T-helper 1 cell (primary cell): ENCODE measurements at places on chromosomes 13 and 19.
A peak's percentile ranks its signal among the peaks of the same experiment; 100 is the strongest.

DNA sequence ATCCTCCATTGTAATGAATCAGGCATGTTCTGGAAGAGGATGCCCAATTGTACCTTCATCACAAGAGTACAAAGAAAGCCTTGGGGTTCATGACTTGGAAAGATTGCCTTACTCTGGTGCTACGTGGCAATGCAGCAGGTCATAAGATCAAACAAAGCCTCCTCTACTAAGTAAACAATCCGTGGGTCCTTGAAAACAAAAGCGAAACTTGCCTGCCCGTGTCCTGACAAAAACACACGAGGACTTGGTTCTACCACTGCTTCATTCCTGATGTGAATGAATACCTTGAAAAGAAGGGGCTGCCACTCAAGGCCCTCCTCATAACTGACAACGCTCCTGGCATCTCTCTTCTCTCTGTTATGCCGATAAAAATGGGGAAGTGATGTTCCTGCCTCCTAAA, 18.9 kb downstream of the ZNF563 start:
- no peak for DNase-seq

- no peak for DNase-seq
Observed at GRCh38 chr13:79044415-79044814, 361.6 kb downstream of the RBM26 start.

GRCh38 chr19:3434630-3435553, 45.4 kb downstream of the SMIM24 start:
- peak; percentile 92 for DNase-seq

- DNase-seq, result no peak
Observed at GRCh38 chr13:19658831-19659230, 25.4 kb downstream of the MPHOSPH8 start.

GRCh38 chr19:13209484-13210338, 59.5 kb downstream of the IER2 start:
- no peak for DNase-seq

GRCh38 chr19:12194827-12195731, 32.2 kb downstream of the ZNF136 start:
- peak; percentile 68 for DNase-seq

DNA sequence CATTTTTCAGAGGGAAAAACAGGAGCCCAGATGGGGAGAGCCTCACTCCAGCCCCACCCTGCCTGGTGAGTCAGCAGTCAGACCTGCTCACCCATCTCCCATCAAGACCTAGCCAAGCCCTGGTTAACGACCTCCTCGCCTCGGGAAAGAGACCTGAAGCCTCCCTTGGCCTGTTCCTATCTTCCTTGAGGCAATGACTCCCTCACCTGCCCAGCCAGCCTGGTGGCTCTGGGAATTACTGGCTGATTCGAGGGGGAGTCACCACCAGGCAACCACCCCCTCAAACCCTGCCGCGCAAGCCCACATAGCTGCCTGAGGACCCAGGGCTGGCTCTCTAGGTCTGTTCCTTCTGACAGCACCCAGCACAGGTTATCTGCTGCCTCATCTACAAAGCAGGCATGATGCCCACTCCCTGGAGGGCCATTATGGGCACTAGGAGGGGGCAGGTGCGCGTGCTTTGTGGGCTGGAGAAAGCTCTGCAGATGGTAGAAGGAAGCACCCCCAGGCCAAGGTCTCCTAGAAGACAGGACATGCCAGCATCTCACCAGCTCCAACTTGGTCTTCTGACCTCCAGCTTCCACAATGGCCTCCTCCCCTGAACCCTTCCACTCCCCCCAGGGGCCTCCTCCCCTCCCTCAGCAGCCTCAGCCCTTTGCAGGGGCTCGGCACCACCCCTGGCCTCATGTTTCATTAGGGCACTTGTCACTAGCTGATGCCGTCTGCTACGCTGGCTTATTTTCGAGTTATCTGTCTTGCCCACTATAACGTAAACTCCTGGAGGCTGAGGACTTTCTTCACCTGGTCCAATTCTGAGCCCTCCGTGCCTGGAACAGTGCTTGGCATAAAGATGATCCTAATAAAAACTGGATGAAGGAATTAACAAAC, 10.4 kb downstream of the DEDD2 start:
- no peak for DNase-seq

- no peak for DNase-seq
Observed at GRCh38 chr13:40993987-40994386, 25.1 kb downstream of the ELF1 start.

DNA sequence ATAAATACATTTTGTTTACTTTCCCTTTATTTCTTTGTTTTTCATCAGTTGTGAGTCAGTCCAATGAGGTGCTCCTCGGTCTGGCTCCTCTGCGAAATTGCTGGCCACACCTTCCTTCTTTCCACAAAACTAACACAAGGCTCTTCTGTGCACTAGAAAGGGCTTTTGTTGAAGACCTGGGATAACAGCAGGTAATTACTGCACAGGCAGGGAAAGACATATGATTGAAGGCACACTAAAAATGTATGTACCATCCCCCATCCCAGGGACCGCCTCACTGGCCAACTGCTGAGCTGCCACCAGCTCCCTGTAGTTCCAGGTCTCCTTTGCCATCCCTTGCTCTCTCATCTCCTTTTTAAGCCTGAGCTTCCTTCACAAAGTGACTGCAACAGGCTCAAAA, 180.5 kb downstream of the EFNB2 start:
- DNase-seq, result no peak

DNA sequence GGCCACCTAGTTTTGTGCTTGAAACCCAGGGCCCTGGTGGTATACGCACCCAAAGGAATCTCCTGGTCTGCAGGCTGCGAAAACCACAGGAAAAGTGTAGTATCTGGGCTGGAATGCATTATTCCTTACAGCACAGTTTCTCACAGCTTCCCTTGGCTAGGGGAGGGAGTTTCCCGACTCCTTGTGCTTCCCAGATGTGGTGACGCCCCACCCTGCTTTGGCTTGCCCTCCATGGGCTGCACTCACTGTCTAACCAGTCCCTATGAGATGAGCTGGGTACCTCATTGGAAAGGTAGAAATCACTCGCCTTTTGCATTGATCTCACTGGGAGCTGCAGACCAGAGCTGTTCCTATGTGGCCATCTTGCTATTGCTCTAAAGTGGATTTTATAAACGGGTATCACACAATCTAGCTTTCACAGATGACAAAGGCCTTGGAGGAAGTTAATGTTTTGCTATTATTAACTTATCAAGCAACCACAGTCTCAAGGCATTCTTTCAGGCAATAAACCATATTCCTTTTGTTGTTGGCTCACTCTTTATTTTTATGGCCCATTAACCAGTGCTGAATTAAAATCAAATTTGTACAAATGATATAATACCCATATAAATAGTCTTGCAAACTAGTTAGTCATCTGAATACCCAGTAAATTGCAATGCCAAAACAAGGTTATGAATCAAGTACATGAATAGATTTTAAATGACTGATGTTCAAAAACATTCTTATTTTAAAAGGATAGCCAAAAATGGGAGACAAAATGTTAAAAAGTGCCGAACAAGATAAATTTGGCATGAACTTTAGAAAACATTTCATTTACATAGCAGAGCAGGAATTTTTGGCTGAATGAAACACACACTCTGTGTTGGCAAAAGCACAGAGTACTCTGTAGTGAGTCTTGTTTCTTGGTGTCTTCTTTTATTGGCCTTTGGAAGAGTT, 475.4 kb upstream of the ARGLU1 start:
- DNase-seq, result no peak

DNA sequence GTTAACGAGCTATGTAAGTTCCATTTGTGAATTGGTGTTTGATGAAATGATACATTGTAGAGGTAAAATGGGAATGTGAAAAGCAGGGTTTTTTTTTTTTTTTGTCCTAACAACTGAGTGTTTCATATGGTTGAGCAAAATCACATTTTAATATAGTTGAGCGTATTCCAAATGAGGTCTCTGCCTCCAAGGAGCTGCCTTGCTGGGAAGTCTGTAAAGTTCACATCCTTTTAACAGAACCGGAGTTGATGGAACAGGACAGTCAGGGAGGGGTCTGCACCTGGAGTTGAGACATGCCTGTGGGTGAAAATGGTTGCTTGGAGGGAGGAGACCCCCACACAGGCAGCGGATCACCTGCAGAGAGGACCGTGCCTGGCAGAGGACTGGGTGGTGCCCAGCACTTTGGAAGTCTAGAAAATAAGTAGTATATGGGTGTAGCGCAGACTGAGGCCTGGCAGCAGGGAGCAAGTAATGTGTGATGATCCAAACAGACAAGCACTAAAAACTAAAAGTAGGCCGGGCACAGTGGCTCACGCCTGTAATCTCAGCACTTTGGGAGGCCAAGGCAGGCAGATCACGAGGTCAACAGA, 75.2 kb upstream of the UBAC2 start:
- DNase-seq, result no peak

GRCh38 chr13:113992276-113993005, 18.6 kb upstream of the C13orf46 start:
- no peak for DNase-seq

DNA sequence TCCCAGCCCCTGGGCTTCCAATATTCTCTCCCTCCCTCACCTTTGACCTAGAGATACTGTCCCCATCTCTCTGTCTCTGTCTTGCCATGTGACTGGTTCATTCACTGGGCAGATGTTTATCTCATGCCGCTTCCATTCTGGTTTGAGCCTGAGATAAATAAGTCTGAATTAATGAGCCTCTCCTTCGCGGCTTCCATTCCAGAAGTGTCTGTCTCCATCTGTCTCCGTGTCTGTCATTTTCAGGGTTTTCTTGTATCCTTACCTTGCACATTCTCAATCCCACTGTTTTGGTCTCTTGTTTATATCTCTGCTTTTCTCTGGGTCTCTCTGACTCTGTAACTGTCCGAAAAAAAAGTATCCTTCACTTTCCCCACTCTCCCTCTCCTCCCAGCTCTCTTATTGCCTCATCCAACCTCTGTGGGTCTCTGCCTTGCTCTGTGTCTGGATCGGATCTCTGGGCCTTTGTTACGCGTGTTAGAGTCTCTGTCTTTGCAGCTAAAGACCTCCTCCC, 4.3 kb downstream of the SPHK2 start:
- DNase-seq, result no peak

DNA sequence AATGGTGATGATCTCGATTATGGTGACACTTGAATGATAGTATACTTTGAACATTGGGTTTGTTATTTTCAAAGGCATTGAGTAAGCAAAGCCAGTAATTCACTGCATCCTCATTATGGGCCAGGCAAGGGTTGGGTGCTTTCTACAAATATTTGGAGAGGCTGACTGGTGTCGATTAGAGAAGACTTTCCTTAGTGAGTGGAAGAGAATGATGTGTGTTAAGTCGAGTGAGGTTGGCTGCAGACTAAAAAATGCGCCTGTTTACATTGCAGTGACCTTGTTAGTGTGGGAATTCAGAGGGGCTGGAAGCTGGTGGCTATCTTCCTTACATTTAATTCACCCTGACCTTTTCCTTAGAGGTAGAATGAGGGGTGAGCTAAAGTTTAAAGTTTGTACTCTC, 22.4 kb upstream of the RNF113B start:
- no peak for DNase-seq

GRCh38 chr19:23956051-23956450, 41.4 kb downstream of the ZNF726 start:
- no peak for DNase-seq

DNA sequence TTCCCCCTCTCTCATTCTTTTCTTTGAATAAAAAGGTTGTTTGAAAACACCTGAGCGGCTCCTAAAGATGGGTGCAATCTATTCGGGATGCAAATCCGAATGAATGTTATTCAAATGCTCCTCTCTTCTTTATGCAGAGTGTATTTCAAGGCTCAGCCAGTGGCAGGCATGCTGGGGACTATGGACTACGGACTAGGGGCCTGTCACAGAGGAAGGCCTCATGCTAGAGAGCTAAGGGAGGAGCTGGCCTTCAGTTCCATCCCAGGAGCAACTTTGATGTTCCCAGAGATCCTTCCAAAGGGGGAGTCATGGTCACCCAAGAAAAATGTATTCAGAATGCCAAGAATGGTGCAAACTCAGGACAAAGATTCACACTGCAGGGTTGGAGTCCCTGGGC, 9.3 kb downstream of the ALOX5AP start:
- DNase-seq, result no peak

GRCh38 chr13:90800082-90800746, 547.3 kb upstream of the MIR17HG start:
- DNase-seq, result no peak

DNA sequence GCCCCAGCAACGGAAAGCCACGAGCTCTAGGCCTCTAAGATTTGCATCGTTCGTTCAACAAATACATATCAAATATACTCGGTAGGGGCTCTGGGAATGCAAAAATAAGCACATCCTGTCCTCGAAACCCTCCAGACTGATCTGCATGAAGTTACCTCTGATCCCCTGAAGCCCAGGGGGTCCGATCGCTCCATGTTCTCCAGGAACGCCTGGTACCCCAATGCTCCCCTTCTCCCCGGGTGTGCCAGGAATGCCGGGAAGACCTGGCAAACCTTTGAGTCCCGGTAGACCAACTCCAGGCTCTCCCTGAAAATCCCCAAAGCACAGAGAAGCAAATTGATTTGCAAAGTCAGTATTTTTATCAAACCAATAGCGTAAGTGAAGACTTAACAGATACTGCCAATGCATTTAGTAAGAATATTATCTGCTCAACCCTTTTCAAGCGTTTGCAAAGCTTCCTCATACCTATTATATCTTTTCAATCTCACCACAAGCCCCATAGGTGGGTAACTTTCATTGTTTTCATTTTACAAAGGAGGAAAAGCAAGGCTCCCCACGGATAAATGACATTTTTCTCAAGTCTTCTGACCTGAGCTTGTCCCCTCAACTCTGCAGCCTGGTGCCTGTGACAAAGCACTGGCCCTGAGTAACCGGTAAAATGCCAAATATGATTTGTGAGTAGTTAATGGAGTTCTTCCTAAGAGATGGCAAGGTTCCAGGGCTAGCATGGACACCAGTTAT, 127.7 kb downstream of the COL4A1 start:
- DNase-seq, result no peak

DNA sequence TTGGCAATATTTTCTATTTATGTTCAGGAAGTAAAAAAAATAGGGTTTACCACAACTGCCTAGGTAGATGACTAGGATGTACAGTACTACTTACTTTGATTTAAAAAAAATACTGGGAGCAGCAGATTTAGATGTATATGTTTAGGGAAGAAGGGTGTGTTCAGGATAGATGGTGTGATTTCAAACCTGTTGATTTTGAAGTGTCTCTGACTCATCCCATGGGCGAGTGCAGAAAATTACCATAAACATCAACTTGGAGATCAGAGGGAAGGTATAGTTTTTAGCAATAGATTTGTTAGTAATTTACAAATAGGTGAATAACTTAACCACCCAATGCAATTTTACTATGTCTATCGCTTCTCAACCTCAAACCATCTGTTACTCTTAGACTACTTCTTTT, 214.8 kb downstream of the NDFIP2 start:
- DNase-seq, result no peak

- DNase-seq, result no peak
Observed at GRCh38 chr19:46660551-46661019, 397 bp downstream of the DACT3 start.

DNA sequence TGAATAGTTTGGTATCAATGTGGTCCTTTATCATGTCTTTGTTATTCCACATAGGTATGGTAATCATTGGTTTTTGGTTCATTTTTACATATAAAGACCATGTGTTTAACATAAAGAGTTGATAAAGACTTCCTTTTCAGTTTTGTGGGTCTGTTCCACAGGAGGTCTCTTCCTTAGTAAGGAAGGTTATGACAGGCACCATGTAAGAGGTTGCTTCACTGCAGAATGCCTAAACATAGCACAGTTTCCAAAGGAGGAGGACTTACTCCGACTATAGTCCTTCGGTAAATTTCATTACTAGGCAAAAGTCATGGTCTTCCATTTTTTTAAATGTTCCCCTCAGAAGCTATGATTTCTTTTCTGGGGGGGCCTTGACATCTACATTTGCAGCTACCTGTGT, 27.1 kb upstream of the PCDH17 start:
- DNase-seq, result no peak

- no peak for DNase-seq
Observed at GRCh38 chr19:16446724-16447368, 24.9 kb downstream of the EPS15L1 start.

- DNase-seq, result no peak
Observed at GRCh38 chr19:37973666-37974065, 66.7 kb downstream of the SIPA1L3 start.
